Pulmonary artery endothelial cell (primary cell): ENCODE measurements at places on chromosomes 2 and 18. TPM values are rescaled to one million over a fixed set of nuclear protein-coding genes. Genes with fewer than 3 reads are reported as not detected.

GRCh38 chr2:133453032-133453431 is 115.2 kb downstream of the NCKAP5 start:
- no peak for DNase-seq

Gene DES
- total RNA-seq: not detected in 2 replicates

GRCh38 chr2:29295845-29296244 is 180.6 kb downstream of the CLIP4 start:
- DNase-seq: no peak

Gene ITGA4
- 1.6 and 9.3 TPM in 2 replicates for total RNA-seq

DNA sequence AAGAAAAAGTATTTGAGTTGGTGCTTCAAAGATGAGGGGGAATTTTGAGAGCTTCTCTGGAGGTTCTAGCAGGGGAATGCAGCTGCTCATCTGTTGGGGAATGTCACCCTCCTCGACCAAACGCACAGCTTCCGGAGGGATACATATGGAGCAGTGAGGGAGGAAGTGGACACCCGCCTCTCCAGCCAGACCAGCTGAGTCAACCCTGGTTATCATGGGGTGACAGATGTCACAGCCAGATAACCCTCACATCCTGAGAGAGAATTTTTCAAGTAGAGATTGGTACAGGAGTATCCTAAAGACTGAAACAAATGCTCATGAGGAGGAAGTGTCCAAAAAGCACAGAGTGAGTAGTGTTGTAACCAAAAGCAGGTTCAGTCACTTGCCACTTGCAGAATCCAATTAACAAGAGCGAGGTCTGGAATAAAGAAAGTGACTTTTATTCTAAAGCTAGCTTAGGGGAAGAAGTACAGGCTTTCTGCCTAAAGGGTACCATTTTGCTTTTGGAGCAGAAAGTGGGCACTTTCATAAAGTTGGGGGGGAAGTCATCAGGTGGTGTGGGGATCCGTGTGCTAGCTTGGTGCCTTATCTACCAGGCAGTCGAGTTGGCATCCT is 395.2 kb downstream of the RAD51AP2 start:
- DNase-seq: no peak

GRCh38 chr2:42947809-42948600 is 155.6 kb upstream of the HAAO start:
- no peak for DNase-seq
